ENCODE measurements at places on chromosomes 5 and 9. TPM values are rescaled to one million over a fixed set of nuclear protein-coding genes. Genes with fewer than 3 reads are reported as not detected.

GRCh38 chr5:80653502-80653901, 950 bp upstream of the MSH3 start:
- DNase-seq, result no peak

- DNase-seq, result no peak
Observed at GRCh38 chr5:75044406-75044805, 8.0 kb downstream of the GCNT4 start.

DNA sequence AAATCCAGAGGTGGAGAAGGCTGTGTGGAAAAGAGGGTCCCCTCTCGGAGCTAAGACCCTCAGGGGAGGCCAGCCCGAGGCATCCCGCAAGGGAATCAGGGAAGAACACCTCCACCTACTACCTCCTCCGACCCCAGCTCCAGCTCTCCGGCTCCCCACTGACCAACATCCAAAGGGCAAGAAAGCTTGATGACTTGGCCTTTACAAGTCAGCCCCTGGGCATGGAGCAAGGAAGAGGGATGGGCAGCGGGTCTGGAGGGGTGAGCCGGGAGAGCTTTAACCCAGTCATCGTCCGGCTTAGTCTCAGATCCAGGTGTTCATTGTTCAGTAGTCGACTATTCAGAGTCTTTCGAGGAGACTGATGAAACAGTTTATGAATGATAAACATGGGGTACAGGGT, 32.1 kb downstream of the ERAP1 start:
- no peak for DNase-seq

GRCh38 chr9:129408535-129409215, 212.2 kb downstream of the C9orf50 start:
- DNase-seq, result no peak

DNA sequence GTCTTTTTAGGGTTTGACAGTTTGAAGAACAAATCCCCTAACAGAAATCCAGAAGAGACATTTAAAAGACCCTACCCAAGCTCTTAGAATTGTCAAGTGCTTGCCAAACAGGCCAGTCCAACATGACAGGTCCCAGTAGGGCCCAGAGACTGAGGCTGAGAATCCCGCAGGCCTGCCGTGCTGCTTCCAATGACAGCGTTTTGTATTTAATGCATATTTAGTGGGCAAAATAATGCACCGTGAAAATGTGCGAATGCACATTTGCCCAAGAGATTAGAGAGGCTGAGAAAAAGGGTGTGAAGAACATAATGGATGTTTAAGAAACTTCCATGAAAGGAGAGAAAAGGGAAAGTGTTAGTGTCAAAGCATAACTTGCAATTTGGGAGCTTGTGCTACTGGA, 57.6 kb downstream of the CD180 start:
- no peak for DNase-seq

DNA sequence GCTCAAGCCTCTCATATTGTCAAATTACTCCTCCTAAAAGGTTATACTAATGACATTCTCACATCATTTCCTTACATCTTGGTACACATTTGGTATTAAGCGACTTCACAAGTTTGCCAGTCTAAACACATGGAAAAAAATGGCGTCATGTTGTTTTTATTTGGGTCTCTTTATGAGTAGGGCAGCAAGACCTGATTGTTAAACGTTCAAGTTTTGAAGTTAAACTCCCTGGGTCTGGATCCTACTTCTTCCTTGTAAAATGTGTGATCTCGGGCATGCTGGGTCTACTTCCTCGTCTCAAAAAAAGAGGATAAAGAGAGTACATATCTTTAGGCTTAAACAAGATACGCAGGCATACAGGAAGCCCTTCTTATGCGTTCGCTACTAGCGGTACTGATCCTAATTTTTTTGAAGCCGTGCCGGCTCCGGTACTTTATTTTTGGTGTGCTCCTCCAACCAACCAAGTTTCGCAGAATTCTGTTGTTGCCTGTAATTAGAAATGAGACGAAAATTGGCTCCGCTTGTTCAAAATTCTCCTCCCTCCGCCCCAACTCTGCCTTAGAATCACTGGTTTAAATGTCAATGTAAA, 596 bp upstream of the CDC37L1 start:
- DNase-seq, result no peak

DNA sequence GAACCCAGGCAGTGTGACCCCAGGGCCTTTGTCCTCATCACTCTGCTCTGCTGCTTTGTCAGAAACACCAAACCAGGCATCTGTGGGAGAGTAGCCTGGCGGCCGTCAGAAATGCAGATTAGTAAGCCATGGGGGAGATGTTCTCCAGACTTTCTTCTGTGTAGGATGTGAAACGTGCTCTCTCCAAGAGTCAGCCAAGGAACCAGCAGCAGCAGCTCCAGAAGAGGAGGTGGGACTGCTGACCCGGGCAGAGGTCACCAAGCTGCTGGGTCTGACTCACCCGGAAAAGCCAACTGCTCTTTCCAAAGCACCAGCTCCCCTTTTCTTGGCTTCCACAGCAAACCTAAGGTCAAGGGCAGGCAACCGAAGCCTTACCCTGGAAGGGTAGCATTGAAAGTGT, 14.4 kb upstream of the ABLIM3 start:
- no peak for DNase-seq

The CDC25C gene
- 2.4 TPM for polyA plus RNA-seq

The IGFBPL1 gene
- polyA plus RNA-seq, result 0.67 TPM

All from forelimb muscle (tissue), 1 donor.